ENCODE measurements at places on chromosomes 2 and 18.

GRCh38 chr18:13562494-13563029 lies 163.8 kb downstream of the FAM210A start:
- DNase-seq = no peak

DNA sequence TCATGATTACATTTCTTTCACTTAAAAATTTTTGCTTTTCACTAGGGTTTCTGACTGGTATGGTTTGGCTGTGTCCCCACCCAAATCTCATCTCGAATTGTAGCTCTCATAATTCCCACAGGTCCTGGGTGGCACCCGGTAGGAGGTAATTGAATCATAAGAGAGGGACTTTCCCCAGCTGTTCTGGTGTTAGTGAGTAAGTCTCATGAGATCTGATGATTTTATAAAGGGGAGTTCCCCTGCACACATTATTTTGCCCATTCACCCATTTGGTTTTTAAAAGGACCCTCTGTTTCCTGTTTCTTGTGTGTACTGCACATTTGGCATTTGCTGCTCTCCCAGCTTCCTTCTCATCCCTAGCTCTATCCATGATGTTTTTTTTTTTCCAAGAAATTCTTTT lies 27.8 kb upstream of the NETO1 start:
- DNase-seq = no peak

DNA sequence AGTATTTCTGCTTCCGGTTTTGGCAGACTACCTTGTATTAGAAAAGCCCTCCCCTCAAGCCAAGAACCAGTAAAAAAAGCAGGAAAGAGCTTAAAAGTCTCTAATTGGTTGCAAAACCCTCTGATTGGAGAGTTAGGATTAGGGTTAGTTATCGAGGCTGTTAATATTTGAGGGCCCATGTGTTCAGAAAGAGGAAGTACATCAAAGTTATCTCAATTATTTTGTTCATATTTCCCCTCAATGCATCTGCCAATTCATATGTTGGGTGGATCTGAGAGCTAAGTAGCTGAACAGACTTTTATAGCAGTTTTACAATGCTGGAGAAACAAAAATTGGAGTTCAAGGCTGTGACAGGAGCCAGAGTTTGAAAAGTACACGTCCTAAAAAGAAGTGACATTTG lies 43.1 kb upstream of the KLHL14 start:
- no peak for DNase-seq

DNA sequence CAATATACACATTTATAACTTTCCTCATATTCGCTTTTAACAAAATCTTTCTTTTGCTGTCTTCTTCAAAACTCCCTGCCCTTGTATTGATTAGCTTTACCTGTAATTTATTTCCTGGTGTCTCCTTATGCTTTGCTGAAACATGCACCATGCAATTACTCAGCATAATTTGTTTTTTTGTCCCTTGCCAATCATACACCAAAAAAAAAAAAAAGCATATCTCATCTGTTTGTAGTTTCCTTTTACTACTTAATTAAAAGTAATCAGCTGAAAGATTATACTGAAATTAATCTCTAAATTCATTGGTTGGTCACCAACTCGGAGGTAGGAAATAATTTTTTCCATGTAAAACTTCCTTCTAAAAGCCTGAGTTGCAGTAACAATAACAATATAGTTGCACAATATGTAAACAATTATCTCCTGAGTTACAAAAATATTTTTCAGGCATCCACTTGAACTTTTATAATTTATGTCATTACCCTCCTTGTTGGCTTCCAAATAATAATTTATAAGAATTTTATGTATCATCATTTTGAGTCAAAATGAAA lies 53.0 kb upstream of the ROCK1 start:
- no peak for DNase-seq

GRCh38 chr2:191297033-191297432 lies 51.8 kb downstream of the MYO1B start:
- DNase-seq = no peak

DNA sequence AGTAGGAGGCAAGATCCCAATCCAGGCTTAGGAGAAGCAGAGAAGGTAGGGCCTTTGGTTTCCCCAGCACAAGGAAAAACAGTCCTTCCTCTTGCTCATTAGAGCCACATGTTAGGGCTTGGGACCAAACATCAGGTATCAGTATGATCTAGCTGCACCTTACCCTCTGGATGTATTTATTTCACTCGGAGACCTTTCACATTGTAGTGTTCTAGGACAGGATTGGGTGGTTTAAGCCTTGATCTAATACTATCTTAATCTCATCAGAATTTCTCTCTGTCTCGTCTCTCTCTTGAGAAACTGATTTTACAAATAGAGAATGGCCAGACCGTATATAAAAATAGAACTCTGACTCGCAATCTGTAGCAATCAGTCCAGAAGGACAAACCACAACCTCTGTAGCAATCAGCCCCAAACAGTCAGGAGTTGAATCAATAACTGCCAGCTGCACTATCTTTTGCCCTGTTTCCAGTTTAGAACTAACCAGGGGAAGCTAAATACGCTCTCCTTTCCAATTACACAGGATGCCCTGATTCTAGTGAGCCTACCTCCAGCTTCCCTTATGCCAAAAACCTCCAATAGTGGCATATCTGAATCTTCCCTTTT lies 207.1 kb downstream of the TDRD15 start:
- DNase-seq = no peak

DNA sequence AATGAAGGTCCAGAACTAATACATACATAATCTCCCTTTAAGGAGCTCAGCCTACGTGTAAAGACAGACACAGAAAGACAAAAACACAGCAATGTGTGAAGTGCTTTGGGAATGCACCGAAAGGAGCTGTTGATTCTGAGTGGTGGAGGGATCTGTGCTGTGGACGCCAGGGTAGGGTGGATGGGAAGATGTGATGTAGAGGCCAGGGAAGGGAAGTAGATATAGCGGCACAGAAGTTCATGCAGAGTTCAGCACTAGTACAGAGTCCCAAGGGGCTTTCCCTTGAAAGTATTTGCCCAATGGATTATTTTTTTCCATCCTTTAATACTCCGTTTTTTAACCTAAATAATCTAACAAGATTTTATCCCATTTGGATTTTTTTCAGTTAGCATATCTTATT lies 32.1 kb upstream of the DOCK10 start:
- DNase-seq = no peak

DNA sequence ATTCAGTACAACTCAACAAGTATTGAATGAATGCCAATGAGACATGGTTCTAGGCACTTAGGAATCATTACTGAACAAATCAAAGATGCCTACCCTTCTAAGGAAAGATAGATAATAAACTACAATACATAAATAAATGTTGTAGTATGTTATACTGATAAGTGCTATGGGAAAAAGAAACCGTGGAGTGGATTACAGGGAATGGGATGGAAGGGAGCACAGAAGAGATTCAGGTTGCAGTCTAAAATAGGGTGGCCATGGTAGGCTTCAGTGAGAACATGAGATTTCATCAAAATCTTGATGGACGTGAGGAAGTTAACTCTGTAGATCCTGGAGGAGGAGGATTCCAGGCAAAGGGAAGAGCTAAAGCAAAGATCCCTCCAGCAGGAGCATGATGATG lies 17.9 kb upstream of the CREB1 start:
- no peak for DNase-seq

DNA sequence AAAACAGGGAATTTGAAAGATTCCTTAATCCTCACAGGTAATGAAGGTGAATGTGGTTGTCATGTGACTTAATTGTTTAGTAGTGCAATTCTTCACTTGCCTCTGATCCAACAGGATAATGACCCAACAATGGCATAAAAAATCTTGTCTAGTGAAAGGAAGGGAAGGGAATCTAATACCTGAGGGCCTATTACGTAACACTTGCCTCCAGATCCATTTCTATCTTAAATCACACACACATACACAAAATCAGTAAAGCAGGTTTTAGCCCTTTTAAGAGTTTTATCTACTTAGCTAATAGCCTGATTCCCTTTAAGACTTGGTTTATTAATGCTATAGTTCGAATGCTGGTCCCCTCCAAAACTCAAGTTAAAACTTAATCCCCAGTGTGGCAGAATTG lies 118.6 kb downstream of the TMEM163 start:
- no peak for DNase-seq

- DNase-seq = no peak
These were observed 958.9 kb downstream of the DCDC2C start for GRCh38 chr2:4662161-4662779.

DNA sequence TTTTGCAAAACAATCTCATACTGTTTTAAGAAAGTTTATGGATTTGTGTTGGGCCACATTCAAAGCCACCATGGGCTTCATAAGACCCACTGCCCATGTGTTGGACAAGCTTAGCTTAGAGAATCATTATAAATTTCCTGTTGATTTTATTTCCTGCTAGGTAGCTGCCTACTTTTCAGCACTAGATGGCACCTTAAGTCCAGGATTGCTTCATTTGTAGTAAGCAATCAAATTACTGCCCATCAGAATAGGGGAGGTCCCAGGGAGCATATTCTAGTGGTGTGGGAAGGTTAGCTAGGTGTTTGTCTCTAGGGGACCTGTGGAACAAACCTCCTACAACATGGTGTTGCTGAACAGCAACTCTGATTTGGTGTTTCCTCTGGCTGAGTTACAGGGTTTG lies 11.0 kb upstream of the DCDC2C start:
- DNase-seq = no peak

DNA sequence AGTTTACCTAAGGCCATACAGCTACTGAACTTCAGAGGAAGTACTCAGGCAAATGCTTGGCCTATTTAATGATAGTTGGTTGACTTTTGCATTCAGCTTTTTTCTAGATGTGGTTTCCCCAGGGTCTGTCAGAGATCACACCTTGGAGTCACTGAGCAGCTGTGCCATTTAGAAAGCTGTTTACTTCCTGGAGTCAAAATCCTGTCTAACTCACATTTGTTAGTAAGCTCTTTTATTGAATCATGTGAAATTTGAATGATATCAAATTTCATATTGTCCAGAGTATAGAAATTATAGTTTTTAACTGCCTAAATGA lies 7.6 kb upstream of the TRIB2 start:
- DNase-seq = no peak

- DNase-seq = no peak
These were observed 7.7 kb upstream of the MARCHF4 start for GRCh38 chr2:216379977-216380376.

GRCh38 chr2:98730053-98730706 lies 752 bp downstream of the MGAT4A start:
- peak; percentile 31 for DNase-seq

DNA sequence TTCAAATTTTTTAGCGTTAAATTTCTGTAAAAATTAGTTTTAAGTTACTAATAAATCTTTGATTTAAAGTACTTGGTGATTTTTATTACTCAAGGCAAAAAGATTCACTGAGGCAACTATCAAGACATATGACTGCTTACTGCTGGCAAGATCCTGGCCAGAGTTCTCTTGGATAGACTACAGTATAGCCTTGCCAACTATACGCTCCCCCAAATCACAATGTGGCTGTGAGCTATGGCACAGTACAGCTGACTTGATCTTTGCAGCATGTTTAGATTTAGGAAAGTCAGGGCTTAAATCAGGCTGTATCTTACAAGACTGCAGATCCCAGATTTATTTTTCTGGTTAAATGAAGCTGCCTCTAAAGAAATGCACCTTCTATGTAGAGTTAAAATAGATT lies 26.5 kb downstream of the MSTN start:
- no peak for DNase-seq

- DNase-seq = no peak
These were observed 91.5 kb downstream of the LTBP1 start for GRCh38 chr2:33038230-33038629.

DNA sequence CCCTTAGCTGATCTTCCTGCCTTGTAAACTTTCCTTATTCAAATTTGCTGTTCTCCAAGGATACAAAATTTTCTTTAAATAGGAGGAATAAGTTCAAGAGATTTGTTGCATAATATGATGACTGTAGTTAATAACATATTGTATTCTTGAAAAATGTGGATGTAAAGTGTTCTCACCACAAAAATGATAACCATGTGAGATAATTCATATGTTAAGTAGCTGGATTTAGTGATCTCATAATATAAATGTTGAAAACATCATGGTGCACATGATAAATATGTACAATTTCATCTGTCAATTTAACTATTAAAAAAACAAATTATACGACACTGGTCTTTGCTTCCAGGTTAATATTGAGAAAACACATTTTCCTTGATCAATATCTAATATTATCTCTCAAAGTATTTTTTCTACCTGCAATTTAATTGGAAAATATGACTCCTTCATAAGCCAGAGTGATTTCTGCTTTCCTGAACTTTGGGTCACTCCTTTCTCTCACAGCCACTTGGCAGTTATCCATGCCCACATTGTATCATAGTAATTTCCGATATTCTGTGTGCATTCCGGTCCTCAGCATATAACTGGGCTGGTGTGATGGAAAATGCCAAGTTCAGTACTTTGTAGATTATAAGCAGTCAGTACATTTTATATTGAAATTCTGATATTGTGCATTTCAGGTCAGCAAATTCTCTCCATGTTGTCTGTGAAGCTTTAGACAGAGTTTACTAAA lies 152.6 kb downstream of the GULP1 start:
- no peak for DNase-seq

- DNase-seq = no peak
These were observed 38.1 kb upstream of the STAT1 start for GRCh38 chr2:191051825-191052778.

GRCh38 chr2:135257383-135258090 lies 205.4 kb downstream of the RAB3GAP1 start:
- no peak for DNase-seq

DNA sequence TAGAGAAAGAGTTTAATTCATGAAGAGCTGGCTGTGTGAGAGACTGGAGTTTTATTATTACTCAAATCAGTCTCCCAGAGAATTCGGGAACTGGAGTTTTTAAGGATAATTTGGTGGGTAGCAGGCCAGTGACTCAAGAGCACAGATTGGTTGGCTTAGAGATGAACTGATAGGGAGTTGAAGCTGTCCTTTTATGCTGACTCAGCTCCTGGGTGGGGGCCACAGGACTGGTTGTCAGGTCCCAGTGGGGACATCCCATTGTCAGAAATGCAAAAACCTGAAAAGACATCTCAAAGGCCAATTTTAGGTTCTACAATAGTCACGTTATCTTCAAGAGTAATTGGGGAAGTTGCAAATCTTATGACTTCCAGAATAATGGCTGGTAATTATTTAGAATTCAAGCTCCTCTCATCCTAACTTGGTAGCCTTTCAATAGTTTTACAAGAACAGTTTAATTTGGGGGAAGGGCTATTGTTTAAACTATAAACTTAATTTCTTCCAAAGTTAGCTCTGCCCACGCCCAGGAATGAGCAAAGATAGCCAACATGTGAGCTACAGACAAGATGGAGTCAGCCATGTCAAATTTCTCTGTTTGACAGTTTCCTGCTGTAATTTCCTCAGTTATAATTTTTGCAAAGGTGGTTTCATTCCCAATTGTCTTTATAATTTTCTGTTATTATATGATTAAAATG lies 149.4 kb upstream of the SLC39A10 start:
- no peak for DNase-seq

Measured in stimulated activated CD4-positive, alpha-beta T cell treated with anti-CD3 and anti-CD28 coated beads, TNF-alpha, amount 100 ng/mL, for 1 hour (primary cell).